ENCODE measurements at places on chromosomes 2 and 18.

DNA sequence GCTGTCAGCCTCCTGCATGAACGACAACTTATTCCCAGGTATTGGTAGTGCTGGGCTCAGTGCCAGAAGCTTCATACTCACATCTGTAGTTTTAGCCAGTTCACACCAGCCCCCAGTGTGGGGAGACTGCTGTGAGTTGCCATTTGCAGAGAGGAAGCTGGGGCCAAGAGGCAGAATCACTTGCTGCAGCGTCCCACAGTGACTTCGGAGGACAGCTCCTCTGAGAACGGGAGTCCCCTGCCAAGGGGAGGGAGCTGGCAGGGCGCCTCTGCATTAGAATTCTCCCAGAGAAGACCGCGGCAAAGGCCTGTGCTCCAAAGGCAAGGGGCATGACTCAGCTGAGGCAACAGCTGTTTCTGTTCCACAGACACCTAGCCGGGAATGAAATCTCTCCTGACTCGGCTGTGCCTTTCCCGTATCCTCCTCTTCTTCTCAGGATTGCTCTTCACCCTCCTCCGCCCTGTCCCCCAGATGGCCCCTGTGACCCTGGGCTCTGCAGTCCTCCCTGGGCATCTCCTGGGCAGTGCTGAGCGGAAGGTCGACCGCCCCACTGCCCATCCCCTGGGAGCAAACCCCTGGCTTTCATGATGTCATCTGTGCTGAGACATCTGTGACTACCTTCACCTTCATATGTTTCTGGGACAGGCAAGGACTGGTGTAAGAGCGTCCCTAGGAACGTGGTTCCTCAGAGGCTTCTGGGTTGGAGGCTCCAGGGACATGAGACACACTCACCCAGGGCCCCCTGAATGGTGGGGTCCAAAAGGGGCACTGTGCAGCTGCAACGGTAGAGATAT is 18.0 kb downstream of the MAL start:
- DNase-seq: no peak

DNA sequence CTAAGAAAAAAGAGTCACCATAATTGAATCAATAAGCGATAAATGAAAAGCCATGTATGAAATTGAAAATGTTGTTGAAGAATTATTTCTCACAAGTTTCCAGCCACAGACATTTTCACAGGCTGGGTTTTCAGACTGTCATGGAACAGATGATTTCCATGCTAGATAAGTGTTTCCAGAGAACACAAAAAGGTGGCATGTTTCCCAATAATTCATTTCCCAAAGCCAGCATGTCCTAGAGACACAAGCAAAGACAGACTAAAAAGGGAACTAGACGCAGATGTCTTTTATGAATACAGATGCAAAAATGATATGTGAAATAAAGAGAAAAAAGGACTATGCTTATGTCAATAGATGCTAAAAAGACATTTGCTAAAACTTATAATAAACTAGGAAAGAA is 255.1 kb downstream of the EIPR1 start:
- DNase-seq: no peak

GRCh38 chr2:8174641-8175257 is 507.1 kb upstream of the ID2 start:
- DNase-seq: no peak

DNA sequence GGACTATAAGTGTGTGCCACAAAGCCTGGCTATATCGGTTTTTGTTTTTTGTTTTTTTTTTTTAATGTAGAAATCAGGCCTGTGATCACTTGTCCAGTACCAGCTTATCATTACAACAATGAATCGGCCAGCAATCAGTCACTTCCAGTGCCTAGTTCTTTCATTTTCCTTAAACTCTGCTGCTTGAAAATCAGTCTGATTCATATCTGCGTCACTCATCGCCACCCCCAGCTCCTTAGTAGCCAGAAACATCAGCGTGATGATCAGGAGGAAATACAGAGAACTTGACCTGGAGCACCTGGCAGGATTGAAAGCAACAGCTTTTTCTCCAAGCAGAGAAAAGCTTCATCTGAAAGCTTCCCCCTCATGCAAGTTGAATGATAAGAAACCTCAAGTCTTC is 75.4 kb downstream of the SPTBN1 start:
- DNase-seq: no peak

DNA sequence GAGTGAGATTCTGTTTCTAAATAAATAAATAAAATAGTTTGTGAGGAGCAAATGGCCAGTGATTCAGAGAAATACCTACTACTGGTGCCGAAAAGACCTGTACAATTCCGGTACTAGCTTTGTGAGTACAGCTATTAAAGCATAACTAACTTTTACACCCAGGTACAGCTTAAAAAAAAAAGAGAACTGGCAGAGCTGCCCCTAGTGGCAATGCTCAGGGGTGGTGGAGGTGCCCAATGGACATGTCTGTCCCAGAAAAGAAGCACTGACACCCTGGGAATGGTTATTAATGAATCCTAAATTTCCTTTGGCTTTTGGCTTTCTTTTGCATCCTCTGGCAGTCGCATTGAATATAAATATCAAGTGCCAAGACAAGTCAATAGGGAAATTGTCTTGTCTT is 87.0 kb downstream of the LIPG start:
- DNase-seq: no peak

GRCh38 chr2:149175956-149176355 is 137.5 kb downstream of the LYPD6B start:
- no peak for DNase-seq

DNA sequence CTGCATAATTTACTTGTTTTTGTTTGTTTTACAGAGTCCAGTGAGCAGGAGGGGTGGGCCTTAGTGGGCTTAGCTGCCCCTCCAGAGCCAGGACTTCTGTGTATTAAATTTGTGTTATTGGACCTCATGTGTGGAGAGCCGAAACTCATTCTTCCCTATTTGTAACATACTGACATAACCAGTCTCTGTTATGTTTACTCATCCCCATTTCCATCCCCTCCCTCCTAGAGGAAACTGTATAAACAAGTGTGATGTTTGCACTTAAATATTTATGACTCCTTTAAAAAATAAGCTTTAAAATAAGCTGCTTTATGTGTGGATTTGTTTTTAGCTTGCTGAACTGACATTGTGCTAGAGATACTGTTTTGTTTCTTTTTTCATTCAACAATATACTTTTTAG is 13.8 kb downstream of the ZNF512 start:
- no peak for DNase-seq

- no peak for DNase-seq
Measured at GRCh38 chr18:41703744-41704530, 251.1 kb upstream of the PIK3C3 start.

GRCh38 chr2:215332872-215333595 is 21.2 kb downstream of the ATIC start:
- DNase-seq: no peak

- DNase-seq: no peak
Measured at GRCh38 chr2:152477347-152478092, 142.5 kb downstream of the FMNL2 start.

DNA sequence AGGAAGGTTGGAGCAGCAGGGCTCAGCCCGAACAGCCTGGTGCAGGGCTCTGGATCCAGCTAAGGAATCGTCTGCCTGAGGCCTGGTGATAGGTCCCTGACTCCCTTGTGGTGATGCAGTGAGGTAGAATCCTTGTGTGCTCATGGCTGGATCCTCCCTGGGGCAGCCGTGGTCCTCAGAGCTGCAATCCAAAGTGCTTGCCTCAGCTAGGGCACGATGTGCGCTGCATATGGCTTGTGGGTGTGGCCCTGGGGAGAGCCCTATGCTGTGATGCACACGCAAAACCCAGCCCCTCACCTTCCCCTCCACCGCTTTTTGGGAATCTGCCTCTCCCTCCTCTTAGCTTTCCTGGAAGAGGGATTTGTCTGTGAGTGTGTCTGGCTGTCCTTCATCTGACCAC is 142.2 kb downstream of the DYSF start:
- DNase-seq: no peak
